ENCODE measurements at places on chromosomes 12 and 14.

GRCh38 chr12:22262309-22262708 lies 72.2 kb downstream of the ST8SIA1 start:
- no peak for DNase-seq

- no peak for DNase-seq
Observed at GRCh38 chr14:55103971-55104954, 24.8 kb upstream of the LGALS3 start.

- no peak for DNase-seq
Observed at GRCh38 chr12:100359248-100359647, 2.4 kb downstream of the SLC17A8 start.

DNA sequence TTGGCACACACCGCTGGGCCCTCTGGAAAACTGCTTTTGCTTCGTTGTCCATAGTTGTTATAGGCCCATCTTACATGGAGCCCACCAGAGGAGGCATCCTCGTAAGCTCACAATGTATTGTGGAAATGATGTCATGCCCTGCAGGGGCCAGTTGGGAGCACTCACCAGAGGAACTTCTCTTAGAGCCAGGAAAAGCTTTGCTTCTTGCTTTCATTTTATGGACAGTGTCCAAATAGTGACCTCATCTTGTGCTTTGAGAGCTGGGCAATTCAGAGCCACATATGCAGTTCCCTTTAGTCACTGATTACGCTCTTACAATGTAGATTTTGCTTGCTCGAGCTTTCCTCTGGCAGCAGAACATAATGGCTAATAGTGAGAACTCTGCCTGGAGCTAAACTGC lies 275.6 kb downstream of the AACS start:
- no peak for DNase-seq

GRCh38 chr12:71888521-71888920 lies 49.0 kb downstream of the TBC1D15 start:
- DNase-seq = no peak

GRCh38 chr12:88448337-88448915 lies 131.8 kb downstream of the KITLG start:
- DNase-seq = no peak

DNA sequence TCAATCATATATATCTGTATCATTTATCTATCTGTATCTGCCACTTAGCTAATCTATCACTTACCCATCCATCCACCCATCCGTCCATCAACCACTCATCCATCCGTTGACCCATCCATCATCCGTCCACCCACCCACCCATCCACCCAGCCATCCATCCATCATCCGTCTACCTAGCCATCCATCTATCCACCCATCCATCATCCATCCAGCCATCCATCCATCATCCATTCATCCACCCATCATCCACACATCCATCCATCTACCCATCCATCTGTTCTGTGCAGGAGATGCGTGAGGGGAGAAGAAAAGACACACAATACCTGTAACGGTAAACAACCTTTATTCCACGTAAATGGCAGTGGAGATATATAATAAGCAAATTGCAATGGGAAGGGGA lies 20.2 kb downstream of the NOC4L start:
- no peak for DNase-seq

GRCh38 chr12:75556311-75556899 lies 45.0 kb upstream of the KRR1 start:
- DNase-seq = no peak

GRCh38 chr12:108477055-108477880 lies 37.8 kb upstream of the FICD start:
- DNase-seq = no peak

DNA sequence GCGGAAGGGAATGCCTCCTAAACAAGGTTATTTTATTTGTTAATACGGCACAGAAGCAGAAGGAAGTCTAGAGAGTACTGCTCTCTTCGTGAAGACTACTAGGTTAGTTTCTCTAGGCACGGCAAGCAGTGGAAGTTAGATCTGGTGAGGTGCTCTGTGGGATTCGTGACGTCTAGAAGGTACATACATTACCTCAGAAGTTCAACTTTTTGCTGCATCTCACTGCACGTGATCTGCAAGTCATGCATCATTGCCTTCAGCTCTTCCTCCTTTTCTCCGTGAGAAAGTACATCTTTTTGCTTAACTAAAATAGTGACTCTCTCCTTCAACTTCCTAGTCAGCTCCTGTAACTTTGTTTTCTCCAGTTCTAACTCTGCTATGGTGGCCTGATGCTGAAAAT lies 74.7 kb downstream of the NIN start:
- DNase-seq = no peak

DNA sequence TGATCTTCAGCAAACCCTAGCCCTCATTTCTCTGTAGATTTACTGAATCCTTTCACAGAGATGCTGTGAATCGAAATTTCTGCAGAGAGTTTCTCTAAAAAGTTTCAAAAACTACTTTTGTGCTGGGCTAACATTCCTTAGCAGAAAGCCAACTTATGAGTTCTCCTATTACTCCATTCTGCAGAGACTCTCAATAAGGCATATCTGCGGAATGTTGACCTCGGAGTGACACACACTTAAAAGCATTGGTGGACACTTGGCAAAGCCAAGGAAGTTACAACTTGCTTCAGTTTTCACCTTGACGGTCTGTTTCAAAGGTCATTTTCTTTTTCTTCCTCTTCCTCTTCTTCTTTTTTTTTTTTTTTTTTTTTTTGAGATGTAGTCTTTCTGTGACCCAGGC lies 75.8 kb downstream of the WIF1 start:
- no peak for DNase-seq

DNA sequence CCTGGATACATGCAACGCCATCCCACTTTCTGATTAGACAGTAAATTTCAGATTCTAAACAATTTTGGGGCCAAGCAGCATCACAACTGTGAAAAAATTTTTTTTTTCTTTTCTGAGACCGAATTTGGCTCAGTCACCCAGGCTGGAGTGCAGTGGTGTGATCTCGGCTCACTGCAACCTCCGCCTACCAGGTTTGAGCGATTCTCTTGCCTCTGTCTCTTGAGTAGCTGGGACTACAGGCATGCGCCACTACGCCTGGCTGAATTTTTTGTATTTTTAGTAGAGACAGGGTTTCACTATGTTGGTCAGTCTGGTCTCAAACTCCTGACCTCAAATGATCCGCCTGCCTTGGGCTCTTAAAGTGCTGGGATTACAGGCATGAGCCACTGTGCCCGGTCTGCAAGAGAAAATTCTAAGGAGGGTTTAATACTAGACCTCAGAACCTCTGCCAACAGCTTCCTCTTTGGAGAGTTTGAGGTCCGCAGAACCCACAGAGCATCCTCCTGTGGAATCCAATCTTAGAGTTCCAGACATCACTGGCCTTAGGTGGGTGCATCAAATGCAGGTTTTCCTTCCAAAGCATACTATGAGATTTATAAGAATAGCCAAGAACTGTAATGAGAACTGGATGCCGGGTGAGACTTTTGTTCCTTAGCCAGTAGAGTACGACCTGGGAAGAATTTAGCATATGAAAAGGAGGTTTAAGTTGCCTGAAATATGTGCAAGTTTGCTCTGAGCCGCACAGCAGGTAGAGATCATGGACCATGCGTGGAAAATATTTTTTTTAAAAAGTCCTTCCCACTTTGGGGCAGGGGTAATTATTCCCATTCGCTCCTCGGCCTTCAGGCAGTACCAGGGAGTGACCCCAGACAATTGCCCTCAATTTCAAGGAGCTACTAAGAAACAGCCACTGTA lies 7.8 kb upstream of the PHC1 start:
- no peak for DNase-seq

DNA sequence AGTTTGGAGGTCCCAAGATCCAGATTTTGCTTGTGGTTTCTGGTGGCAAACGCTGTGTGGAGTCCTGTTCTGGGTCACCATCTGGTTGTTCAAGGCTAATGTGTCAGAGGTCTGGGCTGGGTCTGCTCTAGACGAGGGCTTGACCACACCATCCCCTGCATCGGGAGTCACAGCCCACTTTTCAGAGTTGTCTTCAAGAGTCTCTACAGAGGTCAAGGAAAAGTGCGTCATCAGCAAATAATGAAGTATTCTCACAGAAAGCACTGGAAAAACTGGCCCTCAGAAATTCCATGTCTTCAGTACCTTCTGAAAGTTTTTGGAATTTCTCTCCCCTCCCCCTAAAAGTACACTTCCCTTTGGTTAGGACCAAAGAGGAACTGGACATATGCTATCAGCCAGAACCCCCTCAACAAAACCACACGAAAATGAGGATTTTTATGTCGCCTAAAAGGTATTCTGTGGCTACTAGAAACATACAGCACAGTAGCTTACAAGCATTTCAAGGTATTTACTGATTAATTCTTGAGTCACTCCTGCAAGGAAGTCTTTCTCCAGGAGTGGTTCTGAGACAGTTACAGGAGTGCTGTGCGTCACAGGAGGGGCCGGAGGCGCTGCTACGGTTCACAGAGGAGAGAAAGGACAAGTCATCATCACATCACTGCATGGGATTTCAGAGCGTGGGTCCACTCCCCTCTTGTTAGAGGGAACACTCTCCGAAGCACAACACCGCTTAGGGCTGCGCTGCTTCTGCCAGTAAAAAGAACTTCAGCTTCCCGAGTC lies 35.4 kb downstream of the RAD52 start:
- no peak for DNase-seq

DNA sequence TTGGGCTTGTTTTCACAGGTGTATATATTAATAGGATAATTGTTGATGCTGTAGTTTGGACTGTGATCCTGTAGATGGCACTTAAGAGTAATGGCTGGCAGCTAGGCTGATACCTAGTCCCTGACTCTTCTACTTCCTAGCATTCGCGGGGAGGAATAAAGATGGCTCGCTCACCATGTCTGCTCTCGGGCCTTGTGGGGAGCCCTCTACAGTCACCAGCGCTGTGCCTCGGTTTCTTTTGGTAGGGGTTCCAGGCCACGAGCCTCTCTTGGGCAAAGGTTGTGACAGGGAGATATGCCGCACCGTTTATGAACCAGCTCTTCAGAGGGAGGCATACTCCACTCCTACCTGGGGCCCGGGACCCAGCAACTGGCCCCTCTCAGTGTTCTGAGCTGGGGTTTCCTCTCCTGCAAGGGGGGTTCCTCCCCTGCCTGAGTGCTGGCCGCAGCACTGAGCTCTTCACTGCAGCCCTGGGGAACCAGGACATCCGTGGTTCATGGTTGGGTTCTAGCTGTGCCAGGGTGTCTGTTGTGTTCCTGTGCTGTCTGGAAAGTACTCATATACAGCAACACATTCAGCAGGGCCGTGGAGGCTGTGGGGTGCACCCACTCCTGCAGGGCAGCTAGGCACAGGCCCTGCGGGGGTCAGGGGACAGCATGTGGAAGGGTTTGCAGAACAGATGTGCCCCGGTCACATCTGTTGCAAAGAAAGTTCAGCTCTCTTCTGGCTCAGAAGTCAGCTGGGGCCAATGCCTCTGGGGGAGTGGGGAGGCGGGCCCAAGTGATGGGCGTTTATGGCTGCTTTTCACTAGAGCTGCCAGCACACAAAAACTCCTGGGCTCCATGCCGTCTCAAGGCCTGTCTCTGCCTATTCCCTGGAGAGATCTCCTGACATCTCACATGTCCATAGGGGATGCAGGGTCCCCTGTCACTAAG lies 147.9 kb downstream of the PPFIA2 start:
- no peak for DNase-seq

- DNase-seq = no peak
Observed at GRCh38 chr12:122725452-122726079, 5.1 kb downstream of the HCAR1 start.

- no peak for DNase-seq
Observed at GRCh38 chr12:49089821-49090773, 4.5 kb downstream of the DHH start.

DNA sequence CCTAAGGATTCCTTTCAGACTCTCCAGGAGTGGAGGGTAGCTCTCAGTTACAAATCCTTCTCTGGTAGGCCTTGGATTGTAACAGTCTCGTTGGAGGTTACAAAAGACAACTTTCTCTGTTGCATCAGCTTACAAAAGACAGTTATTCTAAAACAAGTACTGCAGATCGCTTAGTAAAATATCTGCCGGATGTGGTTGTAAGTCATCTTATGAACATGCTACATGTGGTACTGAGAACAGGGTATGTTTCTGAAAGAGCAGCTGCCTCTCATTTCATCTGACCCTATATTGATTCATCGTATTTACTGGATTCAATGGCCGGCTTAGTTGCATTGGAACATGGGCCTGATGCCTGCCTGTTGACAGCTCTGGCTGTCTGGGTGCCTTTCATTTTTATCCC lies 157.4 kb downstream of the PTCSC3 start:
- DNase-seq = no peak

DNA sequence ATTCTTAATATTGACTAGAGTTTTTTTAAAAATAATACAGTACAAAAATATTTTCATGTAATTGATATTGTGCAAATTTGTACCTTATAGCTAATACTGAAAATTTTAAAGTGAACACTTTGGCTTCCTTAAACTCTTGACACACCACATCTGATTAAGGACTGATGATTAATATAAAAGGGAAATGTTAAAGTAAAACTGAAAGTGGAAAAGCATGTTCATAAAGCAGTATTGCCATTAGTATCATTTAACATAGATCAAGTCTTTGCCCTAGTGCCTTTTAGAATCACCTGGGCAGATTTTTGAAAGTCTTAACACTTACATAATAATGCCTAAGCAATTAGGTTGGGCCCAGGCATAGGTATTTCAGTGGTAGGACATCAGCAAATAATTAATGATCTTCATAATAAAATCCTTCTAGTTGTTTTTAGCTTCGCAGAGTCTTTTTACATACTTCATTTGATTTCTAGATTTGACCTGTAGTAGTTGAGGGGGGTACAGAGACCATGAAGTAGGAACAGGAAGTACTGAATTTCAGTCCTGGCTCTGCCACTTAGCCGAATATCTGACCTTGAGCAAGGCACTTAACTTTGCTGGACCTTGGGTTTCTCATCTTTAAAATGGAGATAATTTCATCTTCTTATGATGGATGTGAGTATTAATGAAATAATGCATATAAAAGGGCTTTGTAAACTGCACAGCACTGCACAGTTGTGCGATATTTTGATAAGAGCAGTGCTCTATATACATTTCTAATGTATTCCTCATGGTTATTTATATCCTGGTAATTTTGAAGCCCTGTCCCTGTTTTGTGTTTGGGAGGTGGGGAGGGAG lies 43.7 kb downstream of the MARK3 start:
- no peak for DNase-seq

DNA sequence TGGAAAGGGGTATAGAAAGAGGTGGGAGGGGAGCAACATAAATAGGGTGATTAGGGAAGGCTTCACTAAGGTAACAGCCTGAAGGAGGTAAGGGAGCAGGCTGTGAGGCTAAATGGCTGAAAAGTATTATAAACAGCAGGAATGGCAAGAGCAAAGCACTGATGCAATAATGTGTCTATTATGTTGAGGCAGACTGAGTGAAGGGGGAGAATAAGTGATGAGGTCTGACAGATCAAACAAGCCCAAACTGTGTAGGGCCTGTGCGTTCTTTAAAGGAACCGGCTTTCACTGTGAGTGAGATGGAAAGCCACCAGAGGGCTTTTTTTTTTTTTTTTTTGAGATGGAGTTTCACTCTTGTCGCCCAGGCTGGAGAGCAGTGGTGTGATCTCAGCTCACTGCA lies 6.7 kb upstream of the VCPKMT start:
- no peak for DNase-seq

GRCh38 chr12:90589956-90590355 lies 365.0 kb downstream of the CCER1 start:
- no peak for DNase-seq

GRCh38 chr14:69812711-69813110 lies 15.7 kb upstream of the SLC10A1 start:
- DNase-seq = no peak
